ENCODE measurements at places on chromosomes 6 and 20. TPM values are rescaled to one million over a fixed set of nuclear protein-coding genes. Genes with fewer than 3 reads are reported as not detected.
A peak's percentile ranks its signal among the peaks of the same experiment; 100 is the strongest.

GABRR2 gene
- total RNA-seq = 0.74 TPM

DNA sequence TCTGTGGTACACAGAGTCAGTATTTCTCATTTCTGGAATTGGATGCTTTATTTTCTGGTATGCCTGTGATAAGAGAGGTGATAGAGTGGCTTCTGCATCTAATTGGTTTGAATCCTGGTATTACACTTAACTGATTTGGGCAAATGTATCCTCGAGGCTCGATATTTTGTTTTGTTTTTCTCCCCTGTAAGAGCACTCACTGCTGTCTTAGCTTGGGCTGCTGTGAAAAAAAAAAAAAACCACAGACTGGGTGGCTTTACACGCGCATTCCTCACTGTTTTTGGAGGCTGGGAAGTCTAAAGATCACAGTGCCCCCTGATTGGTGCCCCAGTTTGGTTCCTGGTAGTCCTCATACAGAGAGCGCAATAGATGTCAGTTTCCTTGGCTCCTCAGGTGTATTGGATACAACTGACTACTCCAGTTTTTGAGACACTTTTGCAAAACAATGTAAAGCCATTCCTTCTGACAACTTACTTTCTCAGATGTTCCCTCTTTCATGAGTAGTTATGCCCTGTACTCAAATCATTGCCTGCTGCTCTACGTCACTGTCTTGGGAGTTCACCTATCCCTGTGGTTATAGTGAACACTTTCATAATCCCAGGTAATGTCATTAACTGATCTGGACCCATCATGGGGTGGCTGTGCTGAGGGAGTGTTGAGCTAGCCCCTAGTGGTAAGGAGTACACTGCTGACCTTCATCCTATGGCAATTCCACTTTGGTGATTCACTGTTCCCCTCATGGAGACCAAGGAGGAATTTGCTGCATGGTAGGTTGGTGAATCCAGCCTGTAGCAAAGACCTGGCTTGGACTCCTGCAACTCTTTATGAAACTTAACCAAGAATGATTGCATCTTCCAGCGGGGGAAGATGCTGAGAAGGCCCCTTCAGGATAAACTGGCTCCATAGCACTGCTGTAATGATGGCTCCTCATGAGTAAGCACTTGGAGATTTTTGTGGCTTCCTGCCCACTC, 3.5 kb upstream of the ACAT2 start:
- DNase-seq = no peak

GRCh38 chr6:1310628-1311399, 1.1 kb upstream of the FOXQ1 start:
- no peak for DNase-seq

DNA sequence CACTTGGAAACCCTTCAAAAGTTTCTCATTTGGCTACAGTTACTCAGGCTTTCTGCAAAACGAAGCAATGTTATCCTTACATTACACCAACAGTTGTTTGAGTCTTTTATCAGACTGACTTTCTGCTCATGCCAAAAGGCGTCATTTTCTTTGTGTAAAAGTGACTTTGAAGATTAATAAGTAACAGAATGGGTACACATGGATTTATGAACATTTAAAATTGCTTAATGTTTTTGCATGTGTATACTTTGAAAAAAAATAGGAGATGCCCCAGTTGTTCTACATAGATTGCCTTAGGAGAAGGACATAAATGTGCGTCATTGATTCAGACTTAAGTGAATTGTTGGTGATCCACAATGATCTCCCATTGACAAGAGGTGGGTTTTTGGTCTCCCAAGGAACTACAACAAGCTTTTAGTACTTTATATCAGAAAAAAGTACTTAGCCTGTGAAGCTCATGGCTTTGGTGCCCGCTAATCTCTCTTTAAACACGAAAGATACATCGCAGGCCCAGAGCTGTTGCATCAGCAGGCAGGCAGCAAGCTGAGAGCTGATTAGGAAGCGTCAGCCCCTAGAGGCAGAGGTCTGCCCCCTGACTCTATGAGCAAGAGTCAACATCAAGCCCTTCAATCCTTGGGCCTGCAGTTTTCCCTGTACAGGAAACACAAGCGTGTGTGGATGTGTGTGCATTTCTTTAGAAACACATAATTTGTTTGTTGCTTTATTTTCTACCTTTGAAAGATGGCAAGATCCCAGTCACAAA, 45.9 kb downstream of the SLC22A3 start:
- DNase-seq = no peak

GRCh38 chr20:33009214-33010132, 2.0 kb downstream of the BPIFB2 start:
- no peak for DNase-seq

DNA sequence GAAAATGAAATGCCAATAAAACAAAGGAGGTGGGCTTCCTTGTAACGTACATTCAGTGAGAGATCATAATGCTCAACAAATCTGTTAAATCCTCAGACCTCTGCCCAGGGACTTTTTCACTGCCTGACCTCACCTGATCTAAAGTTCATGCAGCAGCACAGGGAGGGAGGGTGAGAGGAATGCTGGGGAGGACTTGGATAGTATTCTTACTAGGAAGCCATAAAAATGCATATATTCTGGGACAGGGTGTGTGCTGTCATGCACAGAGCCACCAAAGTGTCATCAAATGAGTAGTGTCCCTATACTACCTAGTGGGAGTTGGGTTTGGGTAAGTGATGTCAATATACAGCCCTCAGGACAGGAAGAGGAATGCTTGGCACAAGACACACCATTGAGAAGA, 32.6 kb downstream of the CLIC5 start:
- DNase-seq = no peak

- no peak for DNase-seq
These were observed 854.2 kb downstream of the PHF3 start for GRCh38 chr6:64489763-64490162.

GRCh38 chr20:52150440-52151258, 40.9 kb downstream of the ZFP64 start:
- peak; percentile 19 for DNase-seq
